ENCODE measurements at places on chromosomes 11 and 22.
A peak's percentile ranks its signal among the peaks of the same experiment; 100 is the strongest.

DNA sequence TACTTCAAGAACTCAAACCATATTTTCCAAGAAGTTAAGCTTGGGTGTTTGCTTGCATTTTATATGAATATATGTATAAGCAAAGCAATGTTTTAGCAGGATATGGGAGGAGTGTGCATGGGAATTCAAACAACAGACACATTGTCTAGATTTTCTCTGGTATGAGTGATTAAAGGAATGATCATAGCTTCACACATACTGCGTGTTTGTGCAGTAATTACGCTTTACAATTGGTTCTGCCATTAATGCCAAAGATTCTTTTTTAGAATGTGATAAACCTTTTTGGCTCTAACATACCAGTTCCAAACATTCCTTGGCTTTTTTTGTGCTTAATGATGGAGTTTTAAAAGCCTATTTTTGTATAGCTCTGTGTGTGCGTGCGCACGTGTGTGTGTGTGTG, 54.0 kb downstream of the CCDC34 start:
- DNase-seq = no peak

GRCh38 chr11:126061707-126062678, 673 bp downstream of the CDON start:
- peak; percentile 28 for DNase-seq

GRCh38 chr11:59754494-59754858, 700 bp upstream of the STX3 start:
- no peak for DNase-seq

DNA sequence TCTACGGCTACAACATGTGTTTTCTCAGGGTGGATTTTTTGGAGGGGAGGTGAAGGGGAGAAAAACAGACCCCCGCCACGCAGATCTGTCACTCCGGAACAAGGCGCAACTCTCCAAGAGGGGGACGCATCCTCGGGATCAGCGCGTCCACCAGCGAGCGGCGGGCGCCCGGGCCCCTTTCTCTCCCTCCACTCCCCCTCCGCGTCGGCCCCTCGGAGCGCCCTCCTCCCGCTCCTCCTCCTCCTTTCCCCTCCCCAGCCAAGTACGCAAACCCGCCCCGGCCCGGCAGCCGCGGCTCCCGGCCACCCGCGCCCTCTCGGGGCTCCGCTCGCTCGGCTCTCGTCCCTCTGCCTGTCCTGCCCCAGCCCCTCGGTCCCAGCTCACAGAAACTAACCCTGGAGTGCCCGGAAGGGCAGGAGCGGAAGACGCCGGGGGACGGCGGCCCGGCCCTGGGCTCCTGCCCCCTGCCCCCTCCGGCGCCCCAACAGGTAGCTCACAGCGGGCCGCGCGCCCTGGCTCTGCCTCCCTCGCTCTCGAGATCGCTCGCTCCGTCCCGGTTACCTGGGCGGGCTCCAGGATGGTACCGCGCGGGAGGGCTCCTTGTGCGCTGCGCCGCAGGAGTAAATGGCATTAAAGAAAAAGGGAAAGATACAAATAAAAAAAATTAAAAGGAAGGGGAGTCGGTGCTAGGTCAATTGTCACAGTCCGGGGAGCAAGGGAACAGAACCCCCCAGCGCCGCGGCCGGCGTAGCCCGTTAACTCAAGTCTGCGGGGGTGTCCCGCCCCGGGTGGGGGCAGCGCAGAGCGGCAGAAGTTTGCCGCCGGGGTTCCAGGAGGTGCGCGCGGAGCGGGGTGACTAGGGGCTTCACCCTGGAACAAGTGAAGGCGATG, 131.4 kb upstream of the C11orf58 start:
- DNase-seq = peak; percentile 55

DNA sequence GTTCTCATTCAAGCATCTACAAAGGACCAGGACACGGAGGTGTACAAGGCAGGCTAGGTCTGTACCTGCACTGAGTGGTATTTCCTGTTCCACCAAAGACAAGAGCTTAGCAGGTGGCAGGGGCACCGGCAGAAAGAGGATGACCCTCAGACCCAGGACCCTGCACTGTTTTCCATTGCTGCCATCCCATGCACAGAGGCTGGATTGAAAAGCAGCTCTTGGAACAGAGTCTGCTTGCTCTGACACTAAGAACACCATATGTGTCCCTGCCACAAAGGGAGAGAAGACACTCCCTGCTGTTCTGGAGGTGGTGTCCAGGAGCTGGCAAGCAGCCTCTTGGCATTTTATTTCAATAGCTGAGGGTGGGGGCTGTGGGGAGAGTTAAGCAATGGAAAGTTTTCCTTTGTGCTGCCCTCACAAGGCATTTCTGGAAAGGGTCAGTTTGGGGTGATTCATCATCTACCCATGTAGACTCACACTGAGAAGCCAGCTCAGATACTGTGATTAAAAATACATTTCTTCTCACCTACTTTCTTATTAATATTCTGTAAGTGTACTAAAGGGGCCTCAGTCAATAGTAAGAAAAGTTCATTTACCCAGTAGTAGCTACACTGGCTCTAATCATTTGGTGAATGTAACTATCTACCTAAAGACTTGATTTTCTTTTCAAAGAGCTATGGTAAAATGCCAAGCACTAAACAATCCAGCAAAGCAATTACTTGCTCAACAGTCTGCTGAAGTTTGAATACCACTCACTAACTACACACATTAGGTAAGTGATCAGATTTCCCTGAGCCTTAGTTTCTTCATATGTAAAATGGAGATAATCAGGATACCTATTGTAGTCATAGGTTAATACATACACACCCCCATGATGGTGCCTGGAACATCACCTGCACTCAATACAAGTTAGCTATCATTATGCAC, 55.2 kb downstream of the SLC1A2 start:
- DNase-seq = no peak

GRCh38 chr11:14645985-14646900, 2.6 kb downstream of the PDE3B start:
- DNase-seq = no peak

- DNase-seq = no peak
These were observed 57.9 kb downstream of the SYTL2 start for GRCh38 chr11:85752890-85753581.

- DNase-seq = no peak
These were observed 39.9 kb upstream of the BLID start for GRCh38 chr11:122155765-122156527.

DNA sequence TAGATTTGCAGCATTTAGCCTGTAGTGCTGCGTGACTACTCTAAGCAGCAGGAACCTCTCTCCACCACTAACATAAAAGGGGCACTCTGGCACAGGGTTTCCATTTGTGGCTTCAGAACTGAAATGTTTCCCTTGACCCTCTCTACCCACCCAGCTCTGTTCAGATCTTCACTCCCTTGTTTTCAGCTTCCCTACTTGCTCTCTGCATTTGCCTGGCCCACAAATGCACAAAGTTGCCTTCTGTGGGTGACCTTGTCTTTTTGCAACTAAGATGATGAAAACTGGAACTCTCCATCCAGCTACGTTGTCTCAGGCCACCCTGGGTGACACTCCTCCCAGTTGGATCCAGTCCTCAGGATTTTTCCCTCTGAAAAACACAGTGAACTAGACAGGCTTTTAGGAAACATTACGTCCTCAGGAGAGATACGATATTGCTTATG, 19.8 kb upstream of the PSMA1 start:
- DNase-seq = no peak

GRCh38 chr22:23193882-23194281, 13.6 kb downstream of the BCR start:
- DNase-seq = no peak

- DNase-seq = no peak
These were observed 410.1 kb downstream of the SHANK2 start for GRCh38 chr11:70842256-70842655.

DNA sequence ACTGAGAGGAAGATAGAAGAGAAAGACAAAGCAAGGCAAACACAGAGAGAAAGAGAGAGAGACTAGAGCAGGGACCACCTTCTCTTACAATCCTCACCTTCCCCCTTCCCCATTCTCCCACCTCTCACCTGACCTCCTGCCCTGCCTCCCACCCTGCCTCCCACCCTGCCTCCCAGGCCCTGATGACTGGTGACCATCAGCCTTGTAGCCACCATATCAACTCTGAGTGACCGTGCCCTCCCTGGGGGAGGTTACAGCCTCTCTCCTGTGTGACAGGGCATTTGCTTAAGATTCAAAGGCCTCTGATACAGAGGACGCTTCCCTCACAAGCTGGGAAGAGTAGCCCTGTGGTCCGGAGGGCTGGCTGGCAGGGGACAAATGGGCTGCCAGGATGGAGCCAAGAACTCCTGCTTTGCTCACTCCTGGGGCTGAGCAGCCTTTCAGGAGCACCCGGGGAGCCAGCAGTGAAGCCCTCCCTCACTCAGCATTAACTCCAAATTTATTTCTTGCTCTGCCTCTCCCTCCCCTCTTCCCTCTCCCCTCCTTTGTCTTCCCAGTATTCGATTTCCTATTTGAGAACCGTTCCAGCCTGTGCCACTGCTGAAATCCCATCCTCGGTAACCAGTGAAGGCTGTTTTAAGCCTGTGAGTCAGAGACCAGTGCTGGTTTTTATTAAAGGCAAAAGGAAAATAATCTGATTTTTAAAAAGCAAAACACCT, 125.2 kb upstream of the SYT13 start:
- DNase-seq = no peak

GRCh38 chr11:14052198-14052597, 89.7 kb downstream of the SPON1 start:
- no peak for DNase-seq

GRCh38 chr11:112085822-112086421, 634 bp downstream of the TIMM8B start:
- no peak for DNase-seq

DNA sequence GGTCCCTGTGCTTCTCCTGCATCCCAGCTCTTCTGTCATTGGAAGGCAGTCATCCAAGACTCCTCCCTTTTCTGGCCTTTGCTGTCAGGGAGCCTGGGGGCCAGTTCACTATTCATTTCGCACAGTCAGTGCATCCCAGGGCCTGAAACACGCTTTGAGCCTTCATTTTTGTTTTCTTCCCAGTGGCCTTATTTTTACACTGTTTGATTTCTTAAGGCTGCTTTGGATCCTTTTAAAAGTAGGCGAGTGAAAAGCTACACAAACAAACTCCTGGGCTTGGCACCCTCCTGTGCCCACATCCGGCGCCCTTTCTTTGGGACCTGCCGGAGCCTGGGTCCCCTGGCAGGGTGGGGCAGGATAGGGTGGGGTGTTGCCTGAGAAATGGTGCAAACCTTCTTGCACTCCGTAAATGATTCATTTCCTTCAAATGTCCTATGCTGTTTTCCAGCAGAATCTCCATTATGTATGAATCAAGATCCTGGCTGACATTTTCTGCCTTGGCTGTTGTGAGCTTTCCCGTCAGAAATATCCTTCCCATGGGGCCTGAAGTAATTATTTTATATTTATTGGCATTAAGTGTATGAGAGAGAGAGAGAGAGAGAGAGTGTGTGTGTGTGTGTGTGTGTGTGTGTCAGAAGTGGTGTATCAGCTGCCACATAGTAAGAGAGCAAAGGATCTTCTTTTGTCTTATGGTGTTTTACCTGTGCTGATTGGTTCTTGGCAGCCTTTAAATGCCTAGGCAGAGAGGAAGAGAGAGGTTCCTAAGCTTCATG, 45.6 kb downstream of the BCR start:
- DNase-seq = no peak

GRCh38 chr22:48586799-48587185, 1240.9 kb downstream of the BRD1 start:
- DNase-seq = no peak

GRCh38 chr11:1017269-1018005, 19.1 kb downstream of the MUC6 start:
- no peak for DNase-seq

- no peak for DNase-seq
These were observed 14.6 kb upstream of the MIAT start for GRCh38 chr22:26642465-26643417.

GRCh38 chr22:34886812-34887211, 179.1 kb upstream of the ISX start:
- no peak for DNase-seq

- no peak for DNase-seq
These were observed 89.1 kb downstream of the DHCR7 start for GRCh38 chr11:71358963-71359567.

DNA sequence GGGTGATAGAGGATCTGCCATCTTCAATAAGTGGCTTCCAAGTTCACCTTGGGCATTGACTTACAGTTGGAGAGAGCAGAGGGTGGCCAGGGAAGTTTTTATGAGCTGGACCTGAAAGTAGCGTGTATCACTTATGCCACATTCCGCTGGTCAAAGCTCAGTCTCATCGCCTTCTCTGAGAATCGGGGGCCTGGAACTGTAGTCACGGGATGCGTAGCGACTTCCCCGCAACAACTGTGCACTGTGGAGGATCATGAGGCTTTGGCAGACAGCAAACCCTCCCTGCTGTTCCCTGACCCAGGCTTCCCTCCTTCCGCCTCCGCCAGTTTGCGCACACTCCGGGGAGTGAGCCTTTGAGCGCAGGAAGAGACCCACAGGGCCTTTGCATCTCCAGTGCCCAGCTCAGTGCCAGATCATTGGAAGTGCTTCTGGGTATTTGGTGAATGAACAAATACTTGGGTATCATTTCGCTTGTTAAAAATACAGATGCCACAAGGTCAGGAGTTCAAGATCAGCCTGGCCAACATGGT, 95.5 kb downstream of the CEP164 start:
- no peak for DNase-seq

DNA sequence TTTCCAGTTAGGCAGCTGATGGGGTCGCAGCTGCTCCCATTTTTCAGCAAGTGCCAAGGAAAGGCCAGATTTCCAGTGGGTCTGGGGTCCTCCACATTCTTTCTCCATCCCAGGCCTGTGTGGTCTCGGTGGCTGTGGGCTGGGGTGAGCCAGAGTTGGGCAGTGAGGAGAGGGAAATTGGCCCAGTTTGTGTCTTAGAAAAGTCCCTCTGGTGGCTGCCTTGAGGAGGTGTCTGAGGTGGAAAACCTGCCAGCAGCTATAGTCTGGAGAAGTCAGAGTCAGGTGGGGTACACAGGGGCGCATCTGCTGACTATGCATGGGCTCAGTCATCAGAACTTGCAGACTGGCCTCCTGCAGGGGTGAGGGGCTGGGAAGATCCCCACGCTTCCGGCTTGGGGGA, 30.5 kb downstream of the MRGPRD start:
- peak; percentile 16 for DNase-seq

GRCh38 chr11:77370217-77370616, 68.7 kb upstream of the GDPD4 start:
- DNase-seq = no peak
